ENCODE measurements at places on chromosomes 11 and 22.

- no peak for DNase-seq
These were observed 4.5 kb downstream of the IGLL1 start for GRCh38 chr22:23575601-23576000.

- DNase-seq: no peak
These were observed 110.8 kb downstream of the MORC2 start for GRCh38 chr22:30857791-30858190.

DNA sequence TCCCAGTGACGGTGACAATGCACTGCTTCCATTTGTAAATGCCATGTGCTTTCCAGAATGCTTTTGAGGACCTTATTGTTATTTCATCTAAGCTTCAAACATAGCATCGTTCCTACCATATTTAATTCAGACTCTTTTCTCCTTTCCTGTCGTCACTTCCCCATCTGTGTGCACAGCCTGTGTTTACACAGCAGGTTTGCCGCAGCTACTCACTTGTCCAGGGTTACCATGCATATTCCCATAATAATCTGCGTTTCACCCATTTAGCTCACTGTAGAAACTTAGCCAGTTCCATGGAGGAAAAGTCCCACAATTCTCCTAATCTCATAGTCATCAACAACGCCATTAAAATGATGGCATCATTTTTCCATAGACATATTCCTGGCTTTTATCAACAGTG is 48.0 kb downstream of the FLI1 start:
- no peak for DNase-seq

GRCh38 chr11:66708701-66709100 is 20.3 kb downstream of the SPTBN2 start:
- no peak for DNase-seq

DNA sequence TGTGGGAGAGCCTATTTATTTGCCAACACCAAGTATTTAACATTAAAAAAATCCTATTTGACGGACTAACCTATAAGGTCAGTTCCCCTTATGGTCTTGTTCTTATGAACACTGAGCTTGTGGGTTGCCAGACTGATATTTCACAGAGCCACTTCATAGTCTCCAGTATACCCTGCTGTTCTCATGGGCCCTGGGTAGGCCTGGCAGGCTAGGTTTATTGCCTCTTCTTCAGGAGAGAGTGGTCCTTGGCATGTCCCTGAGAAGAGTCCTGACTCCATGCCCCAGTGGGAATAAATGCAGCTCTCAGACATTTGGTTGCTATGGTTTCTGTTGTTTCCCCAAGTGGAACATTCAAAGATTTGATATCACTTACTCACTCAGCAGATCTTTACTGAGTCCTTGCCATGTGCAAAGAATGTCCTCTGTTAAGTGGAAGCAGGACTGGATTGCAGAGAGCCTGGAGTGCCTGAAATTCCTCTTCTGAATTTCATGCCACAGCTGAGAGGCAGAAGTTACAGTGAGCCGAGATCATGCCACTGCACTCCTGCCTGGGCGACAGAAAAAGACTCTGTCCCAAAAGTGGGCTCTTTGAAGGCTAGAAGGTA is 15.7 kb downstream of the SLC5A1 start:
- peak; percentile 23 for DNase-seq

- DNase-seq: peak; percentile 37
These were observed 1.5 kb downstream of the MIAT start for GRCh38 chr22:26658671-26659478.

GRCh38 chr22:20796731-20797130 is 22.8 kb downstream of the SERPIND1 start:
- no peak for DNase-seq

DNA sequence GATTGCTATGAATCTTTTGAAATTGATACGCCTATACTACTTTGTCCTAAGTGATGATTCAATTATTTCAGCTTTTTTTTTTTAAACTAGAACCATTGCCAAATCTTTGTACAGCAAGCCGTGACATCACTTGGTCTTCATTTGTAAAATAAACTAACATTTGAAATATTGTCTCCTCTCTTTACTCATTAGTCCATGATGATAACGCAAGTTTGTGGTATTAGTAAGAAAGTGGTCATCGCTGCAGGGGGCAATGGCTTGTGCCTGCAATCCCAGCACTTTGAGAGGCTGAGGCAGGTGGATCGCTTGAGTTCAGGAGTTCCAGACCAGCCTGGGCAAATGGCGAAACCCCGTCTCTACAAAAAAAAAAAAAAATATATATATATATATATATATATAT is 12.9 kb upstream of the ARHGAP42 start:
- no peak for DNase-seq

- no peak for DNase-seq
These were observed 1025.8 kb downstream of the FAM181B start for GRCh38 chr11:81707881-81708280.

DNA sequence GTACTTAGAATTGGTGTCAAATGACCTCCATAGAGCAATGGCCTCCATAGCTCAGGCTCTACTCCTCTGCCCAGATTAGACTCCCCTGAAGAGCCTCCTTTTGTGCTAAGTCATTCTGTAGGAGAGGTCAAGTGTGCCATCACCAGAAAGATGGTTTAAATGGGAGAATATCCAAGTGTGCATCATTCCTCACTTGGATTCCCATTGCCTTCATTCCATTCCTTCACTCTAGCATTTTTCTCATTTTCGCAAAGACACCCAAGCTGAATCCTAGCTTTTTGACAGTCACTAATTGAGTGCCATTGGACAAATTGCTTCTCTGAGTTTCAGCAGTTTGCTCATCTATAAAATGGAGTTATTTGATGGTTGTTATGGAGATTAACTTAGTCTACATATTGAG is 16.9 kb downstream of the CLMP start:
- no peak for DNase-seq

GRCh38 chr11:75352588-75353206 is 1.2 kb upstream of the ARRB1 start:
- no peak for DNase-seq

DNA sequence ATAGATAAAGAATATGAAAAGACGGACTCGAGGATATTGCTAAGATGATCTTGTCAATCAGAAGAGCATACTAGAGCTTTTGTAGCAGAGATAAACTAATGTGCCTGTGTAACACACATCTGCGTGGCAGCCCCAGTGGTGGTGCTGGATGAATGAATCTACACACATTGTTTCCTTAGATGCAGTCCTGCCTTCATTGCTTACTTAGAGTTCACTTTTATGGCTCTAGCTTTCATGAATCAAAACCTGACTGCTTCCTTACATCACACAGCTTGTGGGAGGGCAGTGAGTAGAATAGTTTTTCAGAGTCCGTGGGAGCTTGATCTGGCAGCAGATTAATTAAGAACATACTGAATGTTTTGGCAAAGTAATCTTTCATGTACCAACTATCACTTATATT is 83.7 kb downstream of the EXT2 start:
- DNase-seq: no peak

- DNase-seq: no peak
These were observed 1.0 kb downstream of the FUT4 start for GRCh38 chr11:94544646-94545263.

- DNase-seq: peak; percentile 15
These were observed 1.9 kb upstream of the PEX26 start for GRCh38 chr22:18075720-18076497.

DNA sequence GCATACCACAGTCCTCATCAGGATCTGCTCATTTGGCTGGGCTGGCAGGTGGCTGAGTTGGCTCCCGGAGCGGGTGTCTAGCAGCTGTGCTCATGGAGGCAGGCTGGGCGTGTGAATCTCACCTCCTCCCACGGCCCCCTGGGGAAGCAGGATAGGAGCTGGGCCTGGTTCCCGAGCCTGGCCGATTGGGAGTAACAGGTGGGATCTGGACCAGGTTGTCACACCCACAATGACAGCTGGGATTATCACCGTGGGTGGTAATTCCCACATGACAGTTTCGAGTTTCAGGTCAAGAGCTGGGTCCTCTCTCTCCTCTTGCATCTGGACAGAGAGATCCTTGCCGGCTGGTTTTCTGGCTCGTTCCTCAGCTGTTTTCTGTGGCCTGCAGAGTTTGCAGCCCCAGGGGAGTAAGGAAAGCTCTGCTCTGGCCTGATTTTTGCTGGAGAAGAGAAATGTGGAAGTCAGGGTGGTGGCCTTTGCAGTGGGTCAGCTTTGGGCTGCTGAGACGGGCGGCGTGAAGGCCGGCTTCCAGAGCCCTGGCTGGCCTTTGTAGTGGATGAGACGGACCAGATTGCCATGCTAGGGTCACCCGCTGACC is 57.0 kb downstream of the BCR start:
- peak; percentile 34 for DNase-seq

- DNase-seq: no peak
These were observed 139.6 kb downstream of the LARGE1 start for GRCh38 chr22:33780531-33781136.

DNA sequence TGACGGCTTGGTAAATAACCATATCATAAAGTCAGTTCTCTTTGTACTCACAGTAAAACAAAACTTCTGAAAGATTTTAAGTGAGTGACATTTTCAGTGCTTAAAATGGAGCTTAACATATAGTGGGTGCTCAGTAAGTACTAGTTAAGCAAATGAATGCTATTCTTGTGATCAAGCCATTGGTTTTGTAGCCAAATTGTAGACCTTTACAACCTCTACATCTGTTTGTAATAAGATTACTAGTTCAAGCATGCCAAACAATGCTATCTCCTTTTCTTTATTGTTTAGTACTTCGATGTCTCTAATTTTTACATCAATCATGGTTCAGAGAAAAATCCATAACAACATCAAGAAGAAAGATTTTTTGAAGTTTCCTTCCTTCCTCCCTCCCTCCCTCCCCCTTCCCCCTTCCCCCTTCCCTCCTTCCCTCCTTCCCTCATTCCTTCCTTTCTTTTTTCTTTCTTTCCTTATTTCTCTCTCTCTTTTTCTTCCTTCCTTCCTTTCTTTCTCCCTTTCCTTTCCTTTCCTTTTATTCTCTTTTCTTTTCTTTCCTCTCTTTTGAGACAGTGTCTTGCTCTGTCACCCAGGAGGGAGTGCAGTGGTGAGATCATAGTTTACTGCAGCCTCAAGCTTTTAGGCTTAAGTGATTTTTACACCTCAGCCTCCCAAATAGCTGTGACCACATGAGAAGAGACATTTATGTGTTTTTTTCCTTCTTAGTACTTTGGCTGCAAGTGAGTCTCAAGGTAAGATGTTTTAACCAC is 5.7 kb upstream of the OR51B4 start:
- no peak for DNase-seq

DNA sequence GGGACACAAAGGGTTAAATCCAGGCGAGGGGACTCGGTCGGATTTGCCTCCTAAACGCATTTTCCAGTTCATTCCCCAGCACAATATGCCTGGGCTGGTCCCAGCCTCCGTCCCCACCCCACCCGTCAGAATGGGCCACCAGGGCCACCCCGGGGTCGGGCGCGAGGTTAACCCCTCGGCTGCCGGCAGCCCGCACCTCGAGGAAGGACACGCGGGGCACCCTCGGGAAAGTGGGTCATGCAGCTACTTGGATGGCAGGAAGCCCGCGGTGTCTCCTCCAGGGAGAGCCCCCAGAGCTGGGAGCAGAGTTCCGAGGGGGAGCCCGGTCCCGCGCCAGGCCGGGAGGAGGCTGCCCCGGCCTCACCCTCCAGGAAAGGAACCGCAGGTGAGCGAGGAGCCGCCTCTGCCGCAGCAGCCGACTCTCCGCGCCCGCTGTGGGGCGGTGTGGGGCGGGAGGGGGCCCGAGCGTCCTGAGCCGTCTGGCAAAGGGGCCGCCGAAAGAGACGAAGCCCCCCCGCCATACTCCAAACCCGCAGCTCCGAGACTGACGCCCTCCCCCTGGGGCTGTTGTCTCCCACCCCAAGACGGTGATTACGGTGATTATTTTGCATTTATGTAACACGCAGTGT is 1.4 kb downstream of the NECTIN1 start:
- DNase-seq: no peak

DNA sequence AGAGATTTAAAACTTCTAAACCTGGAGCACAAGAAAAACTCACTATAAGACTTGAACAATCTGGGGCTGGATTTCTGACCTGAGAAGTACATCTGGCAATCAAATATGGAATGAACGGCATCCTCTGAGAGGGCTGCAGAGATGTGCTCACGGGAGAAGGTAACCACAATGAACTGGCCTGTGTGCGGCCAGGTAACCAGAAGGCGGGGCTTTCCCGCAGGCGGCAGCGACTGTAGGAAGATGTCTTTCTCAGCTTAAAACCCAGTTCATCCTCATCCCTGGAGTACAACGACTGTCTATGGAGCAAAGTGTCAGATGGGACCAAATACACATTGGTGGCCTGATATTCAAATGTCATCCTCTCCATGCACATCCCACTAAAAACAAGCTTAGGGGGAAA is 24.5 kb downstream of the MICAL3 start:
- DNase-seq: no peak

GRCh38 chr11:47992959-47993820 is 12.8 kb downstream of the PTPRJ start:
- DNase-seq: no peak

- no peak for DNase-seq
These were observed 30.5 kb downstream of the TMPRSS5 start for GRCh38 chr11:113675565-113675964.

- no peak for DNase-seq
These were observed 445.6 kb downstream of the SOX6 start for GRCh38 chr11:15910761-15911160.

- DNase-seq: no peak
These were observed 30.8 kb downstream of the FEZ1 start for GRCh38 chr11:125465255-125465654.

GRCh38 chr11:86548271-86548917 is 124.0 kb downstream of the ME3 start:
- DNase-seq: no peak

DNA sequence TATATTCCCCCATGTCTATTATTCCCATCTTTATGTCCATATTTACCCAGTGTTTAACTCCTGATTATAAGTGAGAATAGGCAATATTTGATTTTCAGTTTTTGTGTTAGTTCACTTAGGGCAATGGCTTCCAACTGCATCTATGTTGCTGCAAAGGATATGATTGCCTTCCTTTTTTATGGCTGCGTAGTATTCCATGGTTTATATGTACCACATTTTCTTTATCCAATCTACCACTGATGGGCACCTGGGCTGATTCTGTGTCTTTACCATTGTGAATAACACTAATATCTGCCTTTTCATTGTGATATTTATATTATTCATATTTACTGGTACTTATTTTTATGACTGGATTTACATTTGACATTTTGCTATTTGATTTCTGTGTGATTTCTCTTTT is 649.6 kb downstream of the NTM start:
- no peak for DNase-seq

DNA sequence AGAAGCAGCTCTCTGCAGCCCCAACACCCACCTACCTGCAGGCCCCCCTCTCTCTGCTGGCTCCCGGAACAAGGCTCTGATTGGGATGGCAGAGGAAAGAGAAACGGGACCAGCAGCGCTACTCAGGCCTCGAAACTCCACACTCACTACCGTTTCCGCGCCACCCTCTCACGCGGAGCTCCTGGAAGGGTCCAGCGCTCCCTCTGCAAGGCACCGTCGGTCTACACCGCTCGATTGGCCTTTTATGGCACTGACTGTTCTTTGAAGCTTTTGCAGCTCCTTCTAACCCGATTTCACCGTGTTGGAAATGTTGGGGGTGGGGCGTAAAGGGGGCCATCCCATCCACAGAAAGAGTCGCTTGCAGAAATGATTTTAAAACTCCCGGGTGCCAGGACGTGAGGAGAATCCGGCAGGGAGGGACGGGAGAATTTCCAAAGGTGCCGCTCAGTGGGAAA is 323 bp upstream of the PANX1 start:
- no peak for DNase-seq
